Renal cortical epithelial cell (primary cell): ENCODE measurements at places on chromosomes 1 and 21. TPM values are rescaled to one million over a fixed set of nuclear protein-coding genes. Genes with fewer than 3 reads are reported as not detected.

- peak; percentile 38 for DNase-seq
These were observed 1.6 kb upstream of the PLA2G2C start for GRCh38 chr1:20187813-20188454.

- no peak for DNase-seq
These were observed 28.1 kb downstream of the ANGPTL3 start for GRCh38 chr1:62625415-62625814.

GRCh38 chr1:93516164-93516563 lies 68.2 kb downstream of the FNBP1L start:
- no peak for DNase-seq

DNA sequence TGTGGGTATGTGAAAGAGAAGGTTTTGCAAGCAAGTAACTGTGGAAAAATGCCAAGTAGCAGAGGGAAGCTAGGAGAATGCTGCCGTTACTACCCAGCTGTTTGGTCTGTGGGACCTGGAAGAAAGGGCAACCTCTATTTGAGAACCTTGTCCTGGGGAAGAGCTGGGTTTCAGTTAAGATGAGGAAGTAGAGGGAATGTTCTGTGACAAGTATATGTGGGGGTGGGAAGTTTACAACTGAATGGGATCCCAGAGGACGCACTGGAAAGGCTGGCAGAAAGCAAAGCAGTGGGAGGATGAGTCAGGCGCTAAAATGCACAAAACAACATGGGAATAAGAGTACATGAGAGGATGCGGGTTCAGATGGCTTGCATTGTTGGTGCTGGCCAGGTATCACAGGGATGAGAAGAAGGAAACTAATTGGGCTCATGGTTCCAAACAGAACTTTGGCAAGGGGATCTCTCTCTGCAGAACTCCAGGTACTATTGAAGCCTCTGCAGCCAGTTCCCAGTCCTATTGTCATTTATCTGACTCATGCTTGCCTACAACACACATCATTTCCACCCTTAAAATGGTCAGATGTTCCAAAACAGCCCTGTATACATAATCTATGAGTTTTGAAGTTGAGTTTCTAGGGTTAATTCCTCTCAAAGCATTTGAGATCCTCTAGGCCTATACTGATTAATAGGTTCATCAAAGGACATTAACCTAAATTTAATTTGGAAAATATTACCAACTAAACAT lies 88.5 kb upstream of the VAV3 start:
- peak; percentile 80 for DNase-seq

DNA sequence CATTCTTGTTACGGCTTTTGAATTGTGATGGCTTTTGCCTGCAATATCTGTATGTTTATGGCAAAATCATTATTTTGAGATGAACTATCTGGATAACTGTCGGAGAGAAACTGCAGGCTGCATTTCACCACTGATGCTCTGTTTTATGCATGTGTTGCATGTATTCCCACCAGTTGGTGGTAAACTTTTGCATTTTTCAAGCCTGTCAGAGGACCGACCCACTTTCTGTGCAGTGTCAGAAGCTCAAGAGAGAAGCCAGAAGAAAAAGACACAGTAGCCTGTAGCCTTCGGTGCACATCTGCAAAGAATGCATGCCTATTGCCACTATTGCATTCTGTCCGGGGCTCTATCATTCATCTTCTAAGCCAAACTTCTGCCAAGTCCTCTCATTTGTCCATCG lies 41.6 kb downstream of the OLIG1 start:
- DNase-seq: no peak

The TSEN15 gene
- total RNA-seq: 30.9 and 31.8 TPM in 2 replicates

DNA sequence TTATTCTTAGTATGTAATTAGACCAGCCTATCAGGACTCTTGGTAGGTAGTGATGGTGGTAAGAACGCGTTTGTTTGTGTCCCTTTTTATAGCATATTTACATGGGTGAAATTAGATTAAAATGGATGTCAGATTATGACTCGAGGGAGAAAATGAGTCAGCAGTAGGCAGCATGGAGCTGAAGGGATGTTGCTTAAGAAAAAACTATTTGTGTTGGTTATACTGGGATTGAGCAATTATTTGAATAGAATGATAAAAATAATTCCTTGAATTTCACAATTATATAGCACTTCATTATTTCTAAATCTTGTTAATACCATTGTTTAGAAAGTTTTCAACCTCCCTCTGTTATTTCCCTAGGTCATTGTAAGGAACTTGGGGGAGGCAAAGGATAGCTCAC lies 348.8 kb downstream of the RYR2 start:
- peak; percentile 16 for DNase-seq

The LHX8 gene
- total RNA-seq: not detected in 2 replicates

The CELA3A gene
- not detected in 2 replicates for total RNA-seq

GRCh38 chr1:55155522-55155921 lies 59.6 kb downstream of the USP24 start:
- no peak for DNase-seq

The LENEP gene
- 0.60 TPM in 1 of 2 replicates, not detected in the other for total RNA-seq

The GPR3 gene
- total RNA-seq: 0.25 TPM in 1 of 2 replicates, not detected in the other

DNA sequence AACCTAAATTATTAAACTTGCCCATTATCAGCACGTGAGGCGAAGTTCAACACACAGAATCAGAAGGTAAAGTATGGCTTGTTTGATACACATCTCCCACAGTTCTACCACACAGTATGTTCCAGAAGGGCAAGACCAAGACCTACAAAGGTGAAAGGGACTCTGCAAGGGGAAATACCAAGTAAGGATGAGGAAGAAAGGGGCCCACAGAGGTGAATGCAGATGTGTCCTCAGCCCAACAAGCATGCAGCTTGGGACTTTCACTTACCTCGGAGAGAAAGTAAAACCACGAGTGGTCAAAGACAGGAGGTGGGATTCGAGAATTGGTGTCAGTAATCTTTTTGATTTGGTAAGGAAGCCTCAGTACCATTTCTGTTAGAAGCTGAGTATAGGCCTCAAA lies 85.8 kb downstream of the UBR4 start:
- DNase-seq: no peak

GRCh38 chr1:58929671-58930325 lies 146.0 kb upstream of the JUN start:
- peak; percentile 33 for DNase-seq

- peak; percentile 91 for DNase-seq
These were observed 107.0 kb downstream of the RHOU start for GRCh38 chr1:228842094-228842775.

DNA sequence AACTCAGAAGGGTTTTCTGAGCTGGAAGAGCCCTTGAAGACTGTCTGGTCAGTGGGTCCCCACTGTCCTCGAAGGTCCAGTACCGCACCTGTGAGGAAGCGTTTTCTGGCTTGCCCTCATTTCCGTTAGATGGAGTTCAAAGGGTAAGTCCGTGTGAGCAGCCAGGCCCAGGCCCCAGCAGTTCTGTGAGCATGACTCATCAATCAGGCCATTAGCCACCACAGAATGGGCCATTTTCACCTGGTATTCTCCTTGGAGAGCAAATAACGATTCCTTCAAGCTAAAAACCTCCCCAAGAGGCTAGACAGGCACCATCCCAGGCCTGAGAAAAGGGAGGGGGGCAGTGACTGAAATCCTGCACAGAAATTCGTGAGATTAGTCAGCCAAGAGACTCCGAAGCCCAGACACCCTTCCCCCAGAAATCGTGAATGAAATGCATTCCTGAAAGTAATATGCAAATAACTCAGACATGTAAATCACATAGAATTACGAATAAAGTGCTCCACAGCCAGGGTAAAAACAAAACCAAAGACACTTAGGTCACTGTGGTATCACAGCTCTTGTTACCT lies 66.0 kb downstream of the BCAR3 start:
- DNase-seq: peak; percentile 90

The KRTAP11-1 gene
- total RNA-seq: not detected in 2 replicates

- peak; percentile 53 for DNase-seq
These were observed 688.9 kb upstream of the ADGRL2 start for GRCh38 chr1:81111818-81112217.

The LBR gene
- total RNA-seq: 60.5 and 75.0 TPM in 2 replicates
